ENCODE measurements at places on chromosomes 12 and 14.
A peak's percentile ranks its signal among the peaks of the same experiment; 100 is the strongest.

GRCh38 chr12:94602024-94602423 is 48.3 kb downstream of the TMCC3 start:
- DNase-seq: no peak

DNA sequence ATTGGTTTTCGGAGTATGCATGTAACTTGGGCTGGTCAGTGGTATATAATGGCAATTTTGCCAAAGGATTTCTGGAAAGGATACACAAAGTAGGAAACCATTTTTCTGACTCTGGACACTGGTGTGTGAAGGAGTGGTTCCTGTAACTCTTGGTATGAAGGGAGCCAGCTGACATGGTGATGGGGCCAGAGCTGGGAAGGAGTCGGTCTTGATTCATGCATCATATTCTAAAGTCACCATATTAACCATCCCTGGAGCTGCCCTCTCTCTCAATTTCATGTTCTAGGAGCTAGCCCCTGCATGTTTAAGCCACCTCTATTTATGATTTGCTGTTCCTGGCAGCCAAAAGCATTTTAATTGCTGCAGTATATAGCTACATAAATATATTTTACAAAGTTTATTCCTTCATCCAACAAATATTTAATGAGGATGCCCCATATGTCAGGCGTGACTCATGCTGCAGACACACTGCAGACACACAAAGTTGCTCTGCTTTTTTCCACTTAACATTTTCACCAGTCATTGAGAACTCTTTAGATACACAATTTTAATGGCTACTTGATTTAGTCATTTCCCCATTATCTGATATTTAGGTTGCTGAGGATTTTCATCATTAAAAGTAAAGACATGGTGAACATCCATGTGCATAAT is 78.7 kb upstream of the PSMC1 start:
- DNase-seq: no peak

DNA sequence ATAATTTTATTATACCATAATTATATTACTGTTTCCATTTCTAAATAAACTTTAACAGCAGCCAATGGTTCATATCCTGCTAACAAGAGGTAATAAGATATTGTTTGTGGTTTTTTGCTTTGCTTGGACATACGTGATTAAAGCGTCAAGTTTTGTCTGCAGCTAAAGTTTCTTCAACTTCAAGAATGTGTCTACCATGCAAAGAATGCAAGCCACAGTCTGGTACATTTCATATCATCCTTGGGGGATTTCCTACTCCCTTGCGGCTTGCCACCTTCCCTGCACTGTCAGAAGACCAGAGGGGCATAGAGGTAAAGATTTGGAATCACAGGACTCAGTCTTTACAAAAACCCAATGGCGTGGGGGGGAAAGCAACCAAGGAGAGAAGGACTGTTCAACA is 125.2 kb downstream of the MED13L start:
- DNase-seq: no peak

GRCh38 chr14:61258985-61259384 is 22.2 kb downstream of the TMEM30B start:
- no peak for DNase-seq

GRCh38 chr12:6354495-6355393 is 12.9 kb upstream of the TNFRSF1A start:
- no peak for DNase-seq

- DNase-seq: no peak
These were observed 66.4 kb upstream of the OTOGL start for GRCh38 chr12:80032946-80033345.

GRCh38 chr12:127991485-127991884 is 275.5 kb upstream of the TMEM132C start:
- no peak for DNase-seq

DNA sequence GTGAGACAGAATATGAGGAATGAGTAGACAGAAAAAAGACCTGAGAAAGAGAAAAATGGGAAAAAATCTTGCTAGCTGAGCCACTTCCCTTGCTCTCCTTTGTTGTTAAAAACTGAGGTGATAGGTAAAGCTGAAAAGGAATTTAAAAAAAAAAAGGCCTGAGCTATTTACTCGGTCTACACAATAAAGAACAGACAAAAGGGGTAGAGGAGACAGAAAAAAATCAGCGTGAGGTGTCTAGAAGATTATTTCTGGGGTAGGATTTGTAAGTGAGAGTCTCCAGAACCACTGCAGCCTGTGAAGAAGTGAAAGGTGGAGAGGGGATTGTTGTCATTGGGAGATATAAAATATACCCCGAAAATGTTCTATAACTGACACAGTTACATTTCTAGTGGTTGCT is 98.8 kb downstream of the EXOC5 start:
- no peak for DNase-seq

DNA sequence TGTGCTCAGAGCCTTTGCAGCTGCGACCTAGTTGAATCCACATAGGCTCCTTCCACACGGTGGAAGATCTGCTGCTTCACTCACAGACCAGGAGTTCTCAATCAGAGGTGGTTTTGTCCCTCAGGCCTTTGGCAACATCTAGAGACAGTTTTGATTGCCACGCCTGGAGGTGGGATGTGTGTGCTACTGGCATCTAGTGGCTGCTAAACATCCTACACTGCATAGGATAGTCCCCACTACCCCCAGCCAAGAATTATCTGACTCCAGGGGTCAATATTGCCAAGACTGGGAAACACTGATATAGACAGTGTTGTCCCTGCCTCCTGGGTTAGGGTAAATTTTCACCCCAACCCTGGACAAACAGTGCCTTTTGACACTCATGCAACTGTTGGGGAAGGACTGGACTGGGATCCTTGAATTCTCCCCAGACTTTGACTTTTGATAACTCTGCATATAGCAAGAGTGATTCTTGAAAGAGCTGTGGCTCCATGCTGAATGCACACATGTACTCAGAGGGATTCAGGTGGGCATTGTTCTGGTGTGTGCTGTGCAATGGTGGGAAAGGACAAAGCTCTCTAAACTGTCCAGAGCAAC is 39.8 kb downstream of the BAZ2A start:
- DNase-seq: peak; percentile 55
